ENCODE measurements at places on chromosomes 1 and 21. TPM values are rescaled to one million over a fixed set of nuclear protein-coding genes. Genes with fewer than 3 reads are reported as not detected.

GRCh38 chr1:96968983-96969382, 247.4 kb downstream of the PTBP2 start:
- no peak overlapping the region for H3K4me3 ChIP-seq
- no peaks in the 10 kb centered on the region for H3K36me3 ChIP-seq
- no peaks in the 10 kb centered on the region for H3K27me3 ChIP-seq
- H3K27ac ChIP-seq, result no peak overlapping the region
- no peak for DNase-seq

DNA sequence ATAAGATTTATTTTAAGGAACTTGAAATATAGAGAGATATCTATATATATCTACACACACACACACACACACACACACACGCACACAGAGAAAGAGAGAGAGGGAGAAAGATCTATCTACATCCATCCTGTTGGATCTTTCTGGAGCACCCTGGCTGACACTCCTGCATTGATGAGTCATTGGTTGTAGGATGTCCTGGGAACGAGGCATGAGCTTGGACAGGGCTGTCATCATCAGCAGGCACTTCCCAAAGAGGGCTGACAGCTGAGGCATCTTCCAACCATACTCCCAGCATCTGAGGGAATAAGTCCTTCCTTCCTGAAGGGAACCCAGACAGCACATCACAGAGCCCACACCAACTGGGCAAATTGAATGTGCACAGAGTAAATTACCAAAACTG, 99.1 kb upstream of the ERG start:
- DNase-seq, result no peak
- H3K4me1 ChIP-seq, result no peaks in the 10 kb centered on the region
- H3K27me3 ChIP-seq, result no peaks in the 10 kb centered on the region
- H3K36me3 ChIP-seq, result no peaks in the 10 kb centered on the region
- H3K27ac ChIP-seq, result no peak overlapping the region

DNA sequence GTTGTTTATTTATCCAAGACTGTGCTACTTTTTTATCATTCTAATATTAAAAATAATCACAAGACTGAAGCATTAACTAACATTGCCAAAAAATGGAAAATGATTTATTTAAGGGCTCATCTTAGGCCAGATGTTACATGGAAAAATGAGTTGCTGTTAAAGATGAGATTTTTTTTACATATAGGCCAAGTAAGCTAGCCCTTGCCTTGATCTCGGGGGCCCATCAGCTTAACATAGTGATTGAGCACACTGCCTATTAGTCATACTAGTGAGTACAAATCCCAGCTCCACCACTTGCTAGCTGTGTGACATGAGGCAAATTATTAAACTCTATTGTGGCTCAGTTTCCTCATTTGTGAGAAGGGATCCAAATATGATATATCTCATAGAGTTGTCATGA, 275.9 kb upstream of the SNX7 start:
- H3K4me3 ChIP-seq, result no peak overlapping the region
- no peaks in the 10 kb centered on the region for H3K36me3 ChIP-seq
- H3K27ac ChIP-seq, result no peak overlapping the region
- H3K27me3 ChIP-seq, result no peaks in the 10 kb centered on the region

- no peaks in the 10 kb centered on the region for H3K36me3 ChIP-seq
- H3K27me3 ChIP-seq, result no peaks in the 10 kb centered on the region
- no peak overlapping the region for H3K27ac ChIP-seq
- no peak for DNase-seq
- no peak overlapping the region for H3K4me3 ChIP-seq
These were observed 185.3 kb downstream of the AK5 start for GRCh38 chr1:77467021-77467595.

DNA sequence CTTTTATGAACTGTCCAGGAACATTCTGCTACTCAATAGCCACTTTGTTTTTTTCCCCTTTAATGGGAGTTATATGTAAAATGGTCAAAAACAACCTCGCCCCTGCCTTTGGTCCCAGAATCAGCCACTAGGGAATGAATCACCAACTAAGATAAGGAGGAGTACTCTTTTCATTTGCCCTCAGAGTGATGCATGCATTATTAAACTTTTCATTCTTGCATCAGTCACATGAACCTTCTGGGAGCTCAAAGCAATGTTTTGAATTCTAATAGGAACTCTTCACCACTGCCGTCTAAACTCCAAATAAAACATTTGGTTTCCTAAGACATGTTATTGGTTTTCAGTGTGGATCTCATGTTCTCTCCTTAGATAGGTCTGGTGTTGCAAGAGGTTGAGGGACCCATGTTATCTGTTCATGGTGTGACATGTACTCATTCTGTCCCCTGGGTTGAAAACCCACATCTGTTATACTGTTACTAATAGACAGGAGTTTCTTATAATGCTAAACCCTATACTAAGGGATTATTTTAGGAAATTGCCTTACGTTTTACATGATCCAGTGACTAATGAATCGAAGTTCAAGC, 17.8 kb upstream of the HSD17B7 start:
- no peak overlapping the region for H3K4me3 ChIP-seq
- no peak for DNase-seq
- H3K27ac ChIP-seq, result no peak overlapping the region
- H3K36me3 ChIP-seq, result no peaks in the 10 kb centered on the region
- H3K27me3 ChIP-seq, result peaks cover 3% of the 10 kb centered on the region
- no peaks in the 10 kb centered on the region for H3K4me1 ChIP-seq

GRCh38 chr21:35861661-35862060, 198.7 kb downstream of the SETD4 start:
- no peak overlapping the region for H3K27ac ChIP-seq
- no peaks in the 10 kb centered on the region for H3K4me1 ChIP-seq
- H3K27me3 ChIP-seq, result no peaks in the 10 kb centered on the region
- H3K36me3 ChIP-seq, result no peaks in the 10 kb centered on the region

The S100A14 gene
- polyA plus RNA-seq, result not detected

The EXTL1 gene
- not detected for polyA plus RNA-seq

DNA sequence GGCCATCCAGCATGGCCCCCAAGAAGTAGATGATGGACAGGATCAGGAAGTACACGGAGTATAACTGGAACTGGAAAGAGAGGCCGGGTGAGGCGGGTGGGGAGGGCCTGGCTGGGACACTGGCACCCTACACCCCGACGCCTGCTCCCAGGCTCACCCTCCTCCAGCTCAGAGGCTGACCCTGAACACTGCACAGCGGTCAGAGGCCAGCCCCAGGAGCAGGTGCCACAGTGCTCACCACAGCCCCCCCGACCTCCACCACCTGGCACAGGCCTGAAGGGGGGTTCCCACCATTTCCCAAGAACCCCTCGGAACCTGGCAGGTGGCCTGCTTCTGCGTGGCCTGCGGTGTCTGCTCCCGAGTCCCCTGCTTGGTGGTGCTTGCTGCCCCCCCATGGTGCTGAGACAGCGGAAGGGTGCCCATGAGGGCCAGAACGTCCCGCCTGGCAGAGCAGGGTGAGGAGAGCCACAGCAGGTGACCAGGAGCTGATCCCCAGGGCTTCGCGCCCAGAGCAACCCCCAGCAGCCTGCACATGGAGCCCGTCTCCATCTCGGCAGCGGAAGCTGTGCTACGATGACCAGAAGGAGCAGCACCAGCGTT, 26.1 kb downstream of the SLC19A1 start:
- H3K27ac ChIP-seq, result no peak overlapping the region
- no peaks in the 10 kb centered on the region for H3K27me3 ChIP-seq
- peaks cover 24% of the 10 kb centered on the region for H3K4me1 ChIP-seq
- DNase-seq, result no peak
- H3K36me3 ChIP-seq, result peaks cover 49% of the 10 kb centered on the region

DNA sequence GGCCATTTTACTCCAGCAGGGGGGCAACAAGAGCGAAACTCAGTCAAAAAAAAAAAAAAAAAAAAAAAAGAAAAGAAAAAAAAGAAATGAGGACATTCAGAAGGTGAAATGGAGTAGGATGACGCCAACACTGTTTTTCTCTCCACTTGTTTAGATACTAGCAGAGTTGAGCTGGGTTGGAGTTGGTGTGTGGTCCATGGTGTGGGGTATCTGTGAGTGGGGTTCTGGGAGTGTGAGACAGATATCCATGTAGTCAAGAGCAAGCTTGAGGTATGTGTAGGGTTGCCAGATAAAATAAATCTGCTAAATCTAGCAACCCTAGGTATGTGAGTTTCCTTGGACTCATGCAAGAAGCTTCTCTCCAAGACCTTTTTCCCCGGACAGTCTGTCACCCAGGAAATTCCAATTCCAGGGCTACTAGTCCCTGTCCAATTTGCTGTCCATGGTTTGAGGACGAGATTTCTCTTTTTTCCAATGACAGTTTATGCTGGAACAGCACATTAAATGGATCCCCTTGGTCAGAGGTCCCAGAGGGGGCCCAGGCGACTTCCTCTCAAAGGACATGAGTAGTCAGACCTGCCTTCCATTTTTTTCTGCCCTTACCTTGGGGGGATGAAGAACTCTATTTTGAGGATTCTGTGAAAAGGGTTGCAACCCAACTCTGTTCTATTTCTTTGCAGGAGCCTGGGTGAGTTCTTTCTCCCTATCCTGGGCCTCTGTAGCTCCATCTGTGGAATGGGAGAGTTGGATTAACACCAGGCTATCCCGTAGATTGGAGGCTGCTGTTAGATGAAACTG, 2.1 kb upstream of the FOXD2 start:
- peaks cover 45% of the 10 kb centered on the region for H3K4me1 ChIP-seq
- H3K27ac ChIP-seq, result no peak overlapping the region
- peaks cover 70% of the 10 kb centered on the region for H3K27me3 ChIP-seq
- no peak overlapping the region for H3K4me3 ChIP-seq

DNA sequence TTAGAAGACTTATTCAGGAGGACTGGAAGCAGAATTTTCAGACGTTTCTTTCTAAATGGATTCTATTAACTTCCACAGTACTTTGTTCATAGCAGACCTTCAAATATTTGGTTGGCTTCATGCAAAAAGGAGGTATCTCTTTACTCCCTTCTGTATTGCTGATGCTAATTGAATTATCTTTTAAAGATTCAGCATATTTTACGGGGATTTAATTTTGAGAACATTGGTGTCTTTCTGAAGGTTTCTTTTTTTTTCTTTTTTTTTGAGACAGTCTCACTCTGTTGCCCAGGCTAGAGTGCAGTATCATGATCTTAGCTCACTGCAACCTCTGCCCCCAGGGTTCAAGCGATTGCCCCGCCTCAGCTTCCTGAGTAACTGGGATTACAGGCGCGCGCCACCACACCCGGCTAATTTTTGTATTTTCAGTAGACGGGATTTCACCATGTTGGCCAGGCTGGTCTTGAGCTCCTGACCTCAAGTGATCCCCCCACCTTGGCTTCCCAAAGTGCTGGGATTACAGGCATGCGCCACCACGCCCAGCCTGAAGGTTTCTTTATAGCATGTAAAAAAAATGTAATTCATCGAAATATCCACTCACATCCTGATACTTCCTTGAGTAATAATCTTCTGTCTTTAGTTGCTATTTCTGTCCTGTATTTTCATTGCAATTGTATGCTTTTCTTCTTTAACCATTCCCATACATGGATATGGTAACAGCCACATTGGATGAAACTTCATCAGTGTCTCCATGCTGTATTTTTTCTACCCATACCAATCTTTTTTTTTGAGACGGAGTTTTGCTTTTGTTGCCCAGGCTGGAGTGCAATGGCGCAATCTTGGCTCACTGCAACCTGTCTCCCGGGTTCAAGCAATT, 14.5 kb downstream of the CNST start:
- DNase-seq, result no peak
- peaks cover 16% of the 10 kb centered on the region for H3K36me3 ChIP-seq
- no peaks in the 10 kb centered on the region for H3K27me3 ChIP-seq

The KCNN3 gene
- polyA plus RNA-seq, result not detected

DNA sequence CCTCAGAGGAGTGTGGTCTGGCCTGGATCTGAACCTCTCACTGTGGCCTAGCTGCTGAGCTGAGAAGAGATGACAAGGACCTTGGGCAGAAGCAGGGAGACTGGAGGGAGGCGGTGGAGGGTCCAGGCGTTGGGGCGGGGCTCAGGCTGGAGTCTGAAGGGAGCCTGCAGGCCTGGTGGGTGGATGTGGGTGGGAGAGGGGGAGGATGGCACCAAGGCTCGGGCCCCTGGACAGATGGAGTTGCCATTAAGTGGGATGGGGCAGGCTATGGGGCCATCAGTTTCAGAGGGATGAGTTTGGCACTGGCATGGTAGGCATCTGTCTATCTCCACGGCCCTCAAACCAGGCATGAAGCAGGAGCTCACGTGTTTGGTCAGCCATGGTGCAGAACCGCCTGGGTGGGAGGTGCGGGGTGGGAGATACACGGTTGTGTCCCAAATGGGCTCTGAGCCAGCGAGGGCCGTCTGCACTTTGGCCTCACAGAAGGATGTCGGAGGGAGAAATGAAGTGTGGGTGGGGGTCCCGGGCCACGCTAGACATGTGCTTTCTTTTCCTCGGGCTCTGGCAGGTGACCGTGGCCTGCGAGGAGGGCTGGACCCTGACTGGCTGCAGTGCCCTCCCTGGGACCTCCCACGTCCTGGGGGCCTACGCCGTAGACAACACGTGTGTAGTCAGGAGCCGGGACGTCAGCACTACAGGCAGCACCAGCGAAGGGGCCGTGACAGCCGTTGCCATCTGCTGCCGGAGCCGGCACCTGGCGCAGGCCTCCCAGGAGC, 23.6 kb downstream of the PCSK9 start:
- DNase-seq, result no peak
- no peaks in the 10 kb centered on the region for H3K4me1 ChIP-seq
- peaks cover 15% of the 10 kb centered on the region for H3K36me3 ChIP-seq

The ITLN2 gene
- not detected for polyA plus RNA-seq

- H3K27ac ChIP-seq, result peak overlapping the region; percentile 29
- H3K36me3 ChIP-seq, result no peaks in the 10 kb centered on the region
- H3K4me3 ChIP-seq, result no peak overlapping the region
- DNase-seq, result no peak
These were observed 20.6 kb downstream of the INPP5B start for GRCh38 chr1:37926038-37926924.

GRCh38 chr1:20367116-20367585, 76.5 kb downstream of the VWA5B1 start:
- H3K27ac ChIP-seq, result no peak overlapping the region
- no peaks in the 10 kb centered on the region for H3K36me3 ChIP-seq
- no peak for DNase-seq
- H3K27me3 ChIP-seq, result peaks cover 15% of the 10 kb centered on the region

GRCh38 chr1:167697667-167698141, 24.1 kb upstream of the MPZL1 start:
- H3K27ac ChIP-seq, result peak overlapping the region; percentile 65
- H3K27me3 ChIP-seq, result no peaks in the 10 kb centered on the region
- peaks cover 94% of the 10 kb centered on the region for H3K36me3 ChIP-seq
- H3K4me1 ChIP-seq, result peaks cover 17% of the 10 kb centered on the region
- H3K4me3 ChIP-seq, result no peak overlapping the region

DNA sequence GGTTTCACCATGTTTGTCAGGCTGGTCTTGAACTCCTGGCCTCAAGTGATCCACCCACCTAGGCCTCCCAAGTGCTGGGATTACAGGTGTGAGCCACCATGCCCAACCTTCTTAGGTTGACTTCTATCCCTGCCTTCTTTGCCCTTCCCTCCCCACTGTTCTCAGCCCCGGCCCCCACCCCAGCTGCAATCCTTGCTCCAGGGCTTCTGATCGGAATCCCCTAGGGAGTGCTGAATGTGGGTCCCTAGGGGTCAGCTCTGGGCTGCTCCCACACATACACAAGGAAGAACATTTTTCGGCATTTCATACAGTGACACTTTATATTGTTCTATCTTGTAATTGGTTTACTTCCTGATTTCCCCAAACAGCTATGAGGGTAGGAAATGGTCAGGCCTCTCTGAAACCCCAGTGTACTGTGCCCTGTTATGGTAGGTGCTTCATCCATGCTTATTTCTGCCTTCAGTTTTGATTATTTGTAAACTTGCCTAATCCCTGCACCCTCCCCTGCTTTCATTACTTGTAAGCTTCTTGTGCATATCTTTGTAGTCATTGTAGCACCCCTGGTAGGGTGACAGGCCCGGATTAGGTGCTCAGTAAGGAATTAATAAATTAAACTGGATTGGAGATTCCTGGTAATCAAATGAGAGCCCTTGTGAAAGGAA, 5.8 kb upstream of the SRP9 start:
- H3K27ac ChIP-seq, result no peak overlapping the region
- peaks cover 8% of the 10 kb centered on the region for H3K4me1 ChIP-seq
- DNase-seq, result no peak
- no peaks in the 10 kb centered on the region for H3K36me3 ChIP-seq

The KIF21B gene
- 0.18 TPM for polyA plus RNA-seq
